ENCODE measurements at places on chromosomes 5 and 9.

GRCh38 chr5:139462586-139463276, at the start of gene ECSCR:
Gene ECSCR (minus strand): TSS chr5:139462743. CDS start chr5:139462670, 73 bp downstream.
- DNase-seq = no peak

- no peak for DNase-seq
Observed at GRCh38 chr5:65978251-65978650, 51.9 kb downstream of the ERBIN start.

DNA sequence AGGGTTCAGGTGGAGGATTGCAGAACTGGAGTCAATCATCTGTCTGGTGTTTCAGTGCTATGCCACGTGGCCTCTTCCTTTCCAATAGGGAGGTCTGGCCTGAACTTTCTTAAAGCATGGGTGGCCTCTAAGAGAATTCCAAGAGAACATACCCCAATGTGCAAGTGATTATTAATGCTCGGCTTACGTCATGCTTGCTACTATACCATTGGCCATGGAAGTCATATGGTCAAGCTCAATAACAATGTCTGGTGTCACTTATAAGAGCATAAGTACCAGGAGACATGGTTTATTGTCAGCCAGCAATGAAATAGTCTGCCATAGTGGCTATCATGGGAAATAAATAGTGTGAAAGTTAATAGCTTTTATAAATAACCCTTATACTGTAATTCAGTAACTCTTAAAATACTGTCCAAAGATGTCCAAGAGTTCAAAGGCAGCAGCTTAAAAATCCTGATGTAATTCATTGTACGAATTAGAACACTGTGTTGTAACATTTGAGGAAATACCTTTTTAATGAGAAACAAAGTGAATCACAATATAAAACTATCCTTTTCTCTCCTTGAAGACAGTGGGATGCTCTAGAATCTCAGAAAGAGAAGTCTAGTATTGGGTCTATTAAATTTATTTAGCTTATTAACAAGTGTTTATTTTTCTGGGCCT, 355.4 kb upstream of the PRR16 start:
- DNase-seq = no peak

GRCh38 chr9:88320748-88321415, 67.4 kb upstream of the SPIN1 start:
- DNase-seq = no peak

DNA sequence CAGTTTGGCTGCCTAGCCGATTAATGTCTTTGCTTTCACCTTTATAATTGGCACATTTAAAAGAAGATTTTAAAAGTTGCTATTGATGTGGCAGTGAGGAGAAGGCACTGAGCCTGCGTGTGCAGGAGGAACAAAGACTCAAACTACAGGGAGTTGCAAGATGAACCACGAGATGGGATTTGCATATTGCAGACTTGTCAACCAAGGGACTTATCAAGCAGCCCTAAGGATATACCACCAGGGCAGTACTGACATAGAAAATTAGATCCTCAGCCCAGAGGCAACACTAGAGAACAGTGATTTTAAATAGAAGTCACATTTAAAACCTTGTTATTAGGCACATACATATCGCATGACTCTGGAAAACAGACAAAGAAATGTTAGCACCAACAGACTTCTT, 342.6 kb downstream of the GLIS3 start:
- DNase-seq = no peak

- no peak for DNase-seq
Observed at GRCh38 chr5:115559524-115559923, 14.9 kb upstream of the FEM1C start.

DNA sequence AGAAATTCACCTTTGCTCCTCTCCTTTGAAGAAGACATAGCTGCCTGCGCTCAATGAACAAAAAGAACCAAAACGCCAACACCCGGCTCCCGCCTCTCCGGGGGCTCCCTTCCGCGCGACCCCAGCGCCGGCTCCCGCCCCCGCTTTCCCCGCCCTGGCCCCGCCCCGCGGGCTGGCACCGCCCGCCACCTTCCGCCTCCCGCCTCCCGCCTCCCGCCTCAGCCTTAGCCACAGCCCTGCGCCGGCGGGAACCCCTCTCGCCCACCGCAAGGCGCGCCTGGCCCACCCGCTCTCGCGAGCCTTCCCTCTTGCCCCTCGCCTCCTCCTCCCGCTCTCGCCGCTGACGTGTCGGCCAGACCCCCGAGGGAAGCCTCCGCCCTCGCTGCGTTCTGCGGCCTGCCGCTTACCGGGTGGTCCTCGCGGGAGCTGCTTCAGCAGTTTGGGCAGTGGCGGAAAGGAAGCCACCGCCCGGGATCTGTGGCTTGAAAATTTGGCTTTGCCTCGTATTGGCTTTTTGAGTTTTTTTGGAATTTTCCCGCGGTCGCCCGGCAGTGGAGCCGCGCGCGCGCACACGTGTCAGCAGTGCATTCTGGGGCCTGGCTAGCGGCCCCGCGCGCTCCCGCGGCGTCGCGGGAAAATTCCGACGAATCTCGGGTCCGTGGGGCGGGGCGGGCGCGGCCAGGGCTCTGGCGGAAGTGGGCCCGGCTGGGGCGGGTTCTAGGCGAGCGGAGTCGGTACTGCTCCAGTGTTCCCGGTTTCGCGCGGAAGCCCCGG, at the start of gene FANCC:
TSS of gene FANCC (minus strand) at position 591 of the 774 bp plus-strand sequence. CDS start 68,418 bp downstream, outside the sequence.
- DNase-seq = peak; percentile 90

GRCh38 chr5:144644317-144644716, 473.6 kb downstream of the KCTD16 start:
- DNase-seq = no peak

- DNase-seq = no peak
Observed at GRCh38 chr5:1759378-1759970, 40.2 kb downstream of the MRPL36 start.

- DNase-seq = no peak
Observed at GRCh38 chr9:71308454-71308853, 187.0 kb upstream of the TRPM3 start.

DNA sequence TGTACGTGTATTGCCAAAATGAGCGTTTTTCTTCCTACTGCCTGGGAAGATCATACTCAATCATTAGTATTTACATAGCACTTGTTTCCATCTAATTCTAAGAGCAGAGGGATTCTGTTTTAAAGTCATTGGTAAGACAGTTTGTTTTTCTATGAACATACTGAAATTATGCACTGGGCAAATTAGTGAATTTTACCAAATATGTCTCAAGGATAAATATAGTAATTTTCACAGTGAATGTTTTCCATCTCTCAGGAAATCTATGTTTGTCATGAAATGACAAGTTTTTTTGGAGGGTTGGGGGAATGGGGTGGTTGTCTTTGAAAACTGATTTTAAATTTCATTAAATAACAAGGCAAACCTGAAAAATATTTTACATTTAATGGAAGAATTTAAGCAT, 441.3 kb upstream of the ARRDC3 start:
- no peak for DNase-seq

- DNase-seq = no peak
Observed at GRCh38 chr5:177353093-177353492, 1.6 kb upstream of the LMAN2 start.

DNA sequence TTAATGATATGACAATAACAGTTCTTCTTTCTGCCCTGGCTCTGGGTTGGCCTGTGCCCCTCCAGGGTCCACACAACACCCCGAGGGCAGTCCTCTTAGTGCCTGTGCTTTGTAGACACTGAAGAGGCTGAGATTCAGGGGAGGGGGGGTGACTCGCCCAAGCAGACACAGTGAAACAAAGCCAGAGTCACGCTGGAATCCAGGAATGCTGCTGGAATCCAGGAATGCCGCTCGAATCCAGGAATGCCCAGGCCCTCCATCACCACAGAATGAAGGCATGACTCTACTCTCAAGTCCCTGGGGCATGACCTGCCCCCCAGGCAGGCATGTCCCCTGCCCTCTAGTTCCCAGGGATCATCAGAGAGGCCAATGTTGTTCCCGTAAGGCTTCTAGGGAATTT, 73.1 kb downstream of the LRSAM1 start:
- DNase-seq = no peak

DNA sequence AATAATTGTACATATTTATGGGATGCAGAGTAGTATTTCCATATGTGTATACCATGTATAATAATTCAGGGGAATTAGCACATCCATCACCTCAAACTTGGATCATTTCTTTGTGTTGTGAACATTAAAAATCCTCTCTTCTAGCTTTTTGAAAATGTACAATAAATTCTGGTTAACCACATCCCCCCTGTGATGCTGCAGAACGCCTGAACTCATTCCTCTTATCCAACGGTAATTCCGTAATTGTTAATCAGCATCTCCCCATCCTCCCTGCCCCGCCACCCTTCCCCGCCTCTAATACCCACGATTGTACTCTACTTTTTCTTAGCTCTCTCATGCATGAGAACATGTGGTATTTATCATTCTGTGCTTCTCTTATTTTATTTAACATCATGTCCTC, 127.7 kb upstream of the ANKRD55 start:
- no peak for DNase-seq

DNA sequence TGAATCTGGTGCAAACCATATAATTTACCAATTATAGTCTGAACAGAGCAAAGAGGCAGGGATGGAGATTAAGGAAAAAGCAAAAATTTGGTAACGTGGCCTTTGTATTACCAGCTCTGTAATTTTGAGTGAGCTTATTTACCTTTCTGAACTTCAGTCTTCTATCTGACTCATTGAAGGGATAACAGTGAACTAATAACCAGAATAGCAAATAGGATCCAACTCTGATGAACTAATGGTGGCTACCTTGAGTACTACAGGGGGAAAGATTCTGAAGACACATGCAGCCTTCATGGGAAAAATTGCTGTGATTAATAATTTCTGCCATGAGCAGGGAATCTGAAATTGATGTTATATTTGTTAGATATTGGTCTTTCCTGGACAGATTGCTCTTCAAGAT, 23.0 kb upstream of the LARP1 start:
- no peak for DNase-seq

GRCh38 chr9:98333703-98334582, 78.5 kb upstream of the TBC1D2 start:
- DNase-seq = no peak

DNA sequence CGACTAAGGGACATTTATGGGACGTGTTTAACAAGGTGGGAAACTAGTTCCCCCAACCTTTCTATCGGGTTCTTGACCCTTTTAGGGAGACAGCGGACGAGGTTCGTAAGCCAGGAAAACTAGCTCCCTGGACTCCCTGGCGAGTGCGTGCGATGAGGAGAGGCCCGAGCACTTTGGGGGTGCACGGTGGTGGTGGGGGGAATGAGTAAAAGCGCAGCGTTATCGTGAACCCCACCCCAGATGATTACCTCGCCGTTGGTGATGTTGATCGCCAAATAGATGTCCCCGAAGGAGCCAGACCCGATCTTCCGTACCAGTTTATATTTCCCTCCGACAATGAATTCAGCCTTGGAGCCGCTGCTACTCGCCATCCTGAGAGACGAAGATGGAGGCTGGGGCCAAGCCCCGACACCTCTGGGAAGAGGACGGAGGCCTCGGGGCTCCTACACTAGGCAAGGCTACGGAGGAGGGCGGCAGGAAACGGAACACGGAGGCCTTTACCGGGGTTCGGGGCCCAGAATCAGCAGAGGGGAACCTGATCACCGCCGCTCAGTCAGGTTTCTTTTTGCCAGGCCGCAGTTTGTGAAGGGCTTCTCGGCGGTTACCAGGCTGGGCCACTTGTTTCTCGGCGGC, 529 bp downstream of the CSNK1A1 start:
- DNase-seq = peak; percentile 46

GRCh38 chr5:151597749-151598148, 6.6 kb upstream of the FAT2 start:
- no peak for DNase-seq

DNA sequence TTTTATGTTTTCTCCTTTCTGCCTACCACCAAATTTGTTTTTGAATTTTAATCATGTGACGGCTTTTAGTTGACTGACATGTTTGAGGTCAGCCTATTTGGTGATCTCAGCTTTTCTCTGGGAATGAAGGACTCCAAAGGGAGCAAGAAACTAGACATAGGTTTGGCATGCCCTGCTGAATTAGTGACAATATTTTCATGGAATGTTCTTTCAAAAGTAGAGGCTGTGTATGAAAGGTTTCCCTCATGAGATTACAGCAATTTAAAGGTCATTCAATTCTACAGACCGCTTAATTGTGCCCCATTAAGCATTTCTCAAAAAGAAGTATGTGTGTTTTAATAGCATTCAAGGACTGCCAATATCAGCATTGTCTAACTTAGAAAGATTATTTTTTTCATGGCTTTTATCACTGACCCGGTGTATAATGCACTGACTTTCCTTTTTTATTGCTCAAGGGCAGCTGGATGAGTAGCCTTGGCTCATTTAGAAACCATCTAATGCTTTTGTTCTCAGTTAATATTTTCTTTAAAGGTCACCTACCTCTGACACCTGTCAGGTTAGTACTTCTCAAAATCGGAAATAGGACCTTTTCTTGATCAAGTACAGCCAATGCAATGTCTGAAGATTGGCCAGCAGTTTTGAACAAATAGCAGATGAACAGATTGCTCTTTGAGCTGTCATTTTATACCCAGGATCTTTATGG, 8.1 kb upstream of the MLLT3 start:
- DNase-seq = no peak

- DNase-seq = no peak
Observed at GRCh38 chr5:154793599-154794524, 38.7 kb downstream of the LARP1 start.

All from CD4-positive, alpha-beta T cell treated with Interleukin-17A for 4 hours (primary cell).